Right renal pelvis (tissue), 4 donors: ENCODE measurements at places on chromosomes 16 and 17.

- no peak for DNase-seq
Measured at GRCh38 chr16:74485916-74486315, 64.6 kb upstream of the CLEC18B start.

DNA sequence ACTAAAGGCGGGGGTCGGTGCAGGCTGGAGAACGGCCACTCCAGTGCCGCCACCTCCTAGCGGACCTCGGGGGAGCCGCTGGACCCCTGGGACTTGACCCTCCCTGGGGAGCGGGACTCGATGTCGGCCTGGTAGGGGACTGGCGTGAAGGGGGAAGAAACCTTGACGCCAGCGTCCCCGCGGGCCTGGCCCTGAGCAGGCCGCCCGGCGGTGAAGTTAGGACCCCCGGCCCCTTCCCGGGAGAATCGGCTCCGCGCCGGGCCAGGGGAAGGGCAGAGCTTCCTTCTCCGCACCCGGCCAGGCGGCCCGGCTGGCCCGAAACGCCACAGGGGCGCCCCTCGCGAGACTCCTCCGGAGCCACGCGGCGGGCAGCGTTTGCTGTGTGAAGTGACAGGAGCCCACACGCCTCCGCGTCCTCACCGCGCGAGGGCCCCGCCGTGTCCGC lies 389 bp downstream of the DUS1L start:
- DNase-seq = no peak

DNA sequence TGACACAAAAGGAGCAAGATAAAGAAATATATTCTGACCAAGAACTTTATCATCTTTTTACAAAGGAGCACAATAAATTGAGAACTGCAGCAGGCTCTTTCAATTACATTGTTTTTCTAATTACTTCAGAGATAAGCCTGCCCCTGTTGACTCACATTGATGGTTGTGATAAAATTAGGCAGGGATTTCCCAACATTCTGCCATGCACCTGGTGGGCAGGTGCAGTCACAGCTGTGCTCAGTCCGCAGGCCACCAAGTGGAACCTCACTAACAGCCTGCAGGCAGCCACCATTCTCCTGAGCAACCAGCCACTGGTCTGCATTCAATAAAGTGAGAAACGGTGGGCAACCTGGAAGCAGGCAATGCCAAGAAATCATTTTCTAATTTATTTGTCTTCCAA lies 5.1 kb downstream of the FANCA start:
- no peak for DNase-seq

DNA sequence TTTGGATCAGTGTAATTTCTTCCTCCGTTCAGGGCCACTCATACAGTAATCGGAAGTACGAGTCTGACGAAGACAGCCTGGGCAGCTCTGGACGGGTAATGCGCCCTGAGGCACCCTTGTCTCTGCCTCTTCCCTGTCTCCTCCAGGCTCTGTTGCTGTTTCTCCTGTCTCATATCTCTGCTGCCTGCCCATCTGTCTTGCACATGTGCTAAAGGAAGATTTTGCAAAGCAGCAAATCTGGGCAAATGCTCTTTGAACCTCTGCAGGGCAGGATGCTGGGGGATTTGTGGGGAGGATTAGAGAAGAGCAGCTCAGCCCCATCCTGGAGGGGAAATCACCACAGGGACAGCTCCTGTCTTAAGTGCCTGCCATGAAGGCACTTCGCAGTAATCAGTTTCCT lies 32.4 kb upstream of the POLR3E start:
- DNase-seq = no peak

- DNase-seq = no peak
Measured at GRCh38 chr16:85860413-85861094, 38.4 kb upstream of the IRF8 start.

DNA sequence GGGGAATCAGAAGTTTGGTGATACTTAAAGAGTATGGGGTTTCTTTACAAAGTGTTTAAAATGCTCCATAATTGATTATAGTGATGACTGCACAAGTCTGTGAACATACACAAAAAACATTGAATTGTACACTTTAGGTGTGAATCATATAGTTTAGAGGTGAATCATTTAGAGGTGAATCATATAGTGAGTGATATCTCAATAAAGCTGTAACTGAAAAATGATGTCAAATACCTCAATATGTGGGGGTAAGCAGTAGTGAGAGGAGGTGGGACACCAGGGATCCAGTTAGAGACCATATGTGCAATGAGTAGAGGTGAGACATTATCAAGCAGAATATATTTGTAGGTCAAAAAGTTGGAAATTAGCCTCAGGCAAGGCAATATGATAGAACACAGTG lies 264.5 kb downstream of the PMP22 start:
- DNase-seq = no peak
